ENCODE measurements at places on chromosomes 16 and 17.

GRCh38 chr16:84507011-84507982 is 2.8 kb upstream of the MEAK7 start:
- no peak for DNase-seq

GRCh38 chr17:67912088-67912487 is 84.2 kb downstream of the C17orf58 start:
- DNase-seq = no peak

DNA sequence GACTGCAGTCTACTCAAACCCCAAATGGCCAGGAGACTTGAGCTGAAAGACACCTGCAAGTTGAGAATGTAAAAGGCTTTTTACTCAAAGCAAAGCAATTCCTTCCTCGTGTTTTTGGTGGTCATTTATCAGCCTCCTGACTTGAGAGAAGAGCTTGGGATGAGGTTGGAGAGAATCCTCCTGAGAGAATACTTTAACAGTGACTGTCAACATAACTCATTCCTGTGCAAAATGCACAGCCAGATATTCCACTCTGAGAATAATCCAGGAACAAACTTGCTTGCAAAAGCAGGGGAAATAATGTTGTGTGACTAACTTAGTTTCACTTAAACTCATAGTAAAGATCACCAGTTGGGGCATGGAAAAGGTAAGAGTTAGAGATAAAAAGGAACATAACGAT is 53.4 kb downstream of the SNTB2 start:
- no peak for DNase-seq

DNA sequence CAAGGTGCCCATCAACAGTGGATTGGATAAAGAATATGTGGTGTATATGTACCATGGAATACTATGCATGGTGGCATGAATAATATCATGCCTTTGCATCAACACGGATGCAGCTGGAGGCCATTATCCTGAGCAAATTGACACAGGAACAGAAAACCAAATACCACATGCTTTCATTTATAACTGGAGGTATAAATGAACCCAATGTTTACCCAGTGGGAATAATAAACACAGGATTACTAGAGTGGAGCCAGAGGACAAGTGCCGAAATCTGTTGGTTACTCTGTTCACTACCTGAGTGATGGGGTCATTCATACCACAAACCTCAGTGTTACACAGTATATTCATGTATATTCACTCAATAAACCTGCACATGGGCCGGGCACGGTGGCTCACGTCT is 125.2 kb downstream of the CDH11 start:
- no peak for DNase-seq

- DNase-seq = no peak
Measured at GRCh38 chr16:49545741-49546448, 172.3 kb downstream of the C16orf78 start.
